Spinal cord (tissue), 10 donors: ENCODE measurements at places on chromosomes 3 and 15. TPM values are rescaled to one million over a fixed set of nuclear protein-coding genes. Genes with fewer than 3 reads are reported as not detected.

DNA sequence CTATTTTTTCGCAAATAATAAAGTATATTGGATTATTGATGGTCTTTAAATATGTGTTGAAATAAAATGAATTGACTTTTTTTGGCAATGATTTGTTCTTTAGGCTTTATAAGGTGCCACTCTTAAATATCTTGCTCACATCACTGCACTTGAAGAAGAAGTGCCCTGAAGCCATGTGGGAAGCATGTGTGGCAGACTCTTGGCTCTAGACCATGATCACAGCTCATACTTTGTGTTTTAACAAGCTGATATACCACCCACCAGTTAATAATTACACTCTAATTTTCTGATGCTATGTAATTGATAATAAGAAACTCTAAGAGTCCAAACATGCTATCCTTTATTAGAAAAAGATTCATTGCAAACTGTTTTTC is 52.1 kb upstream of the TGFBR2 start:
- DNase-seq, result no peak

- DNase-seq, result no peak
These were observed 94.7 kb downstream of the LINGO1 start for GRCh38 chr15:77538027-77538451.

DNA sequence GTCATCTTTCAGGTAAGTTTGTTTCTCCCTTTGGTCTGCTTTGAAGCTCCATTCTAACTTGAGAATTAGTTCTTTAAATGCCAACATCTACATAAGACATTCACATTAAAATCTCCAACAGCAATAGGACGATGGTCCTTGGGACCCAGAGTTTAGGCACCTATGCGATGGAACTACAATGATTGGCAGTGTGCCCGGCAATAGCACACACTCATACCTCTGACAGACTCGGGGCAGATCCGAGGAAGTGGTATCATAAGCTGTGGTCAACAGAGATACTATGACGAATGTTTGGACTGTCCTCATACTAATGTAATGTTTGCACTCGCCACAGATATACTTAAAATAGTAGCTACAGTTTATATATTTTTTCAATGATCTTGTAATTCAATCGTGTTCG is 34.2 kb upstream of the NR2F2 start:
- no peak for DNase-seq

GRCh38 chr15:70704731-70705130 is 58.6 kb downstream of the UACA start:
- DNase-seq, result no peak

DNA sequence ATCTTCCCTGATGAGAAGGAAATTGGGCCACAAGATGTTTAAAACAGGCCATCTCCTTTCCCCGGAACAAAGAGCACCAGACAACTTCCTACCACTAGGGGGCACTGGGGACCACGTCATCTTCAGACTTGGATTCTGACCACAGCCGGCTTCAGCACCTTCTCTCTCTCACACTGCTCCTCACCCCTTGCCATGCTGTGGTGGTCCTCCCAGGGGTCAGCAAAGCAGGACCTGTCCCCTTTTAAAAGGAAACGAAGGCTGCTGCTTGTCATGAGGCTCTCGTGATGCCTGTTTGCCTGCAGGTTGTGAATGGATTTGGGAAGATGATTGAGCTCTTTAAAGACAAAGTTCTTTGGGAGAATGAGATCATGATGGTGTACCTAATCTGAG is 16.2 kb downstream of the RFT1 start:
- peak; percentile 77 for DNase-seq

- no peak for DNase-seq
These were observed 103.9 kb upstream of the BCL6 start for GRCh38 chr3:187849016-187849654.

DNA sequence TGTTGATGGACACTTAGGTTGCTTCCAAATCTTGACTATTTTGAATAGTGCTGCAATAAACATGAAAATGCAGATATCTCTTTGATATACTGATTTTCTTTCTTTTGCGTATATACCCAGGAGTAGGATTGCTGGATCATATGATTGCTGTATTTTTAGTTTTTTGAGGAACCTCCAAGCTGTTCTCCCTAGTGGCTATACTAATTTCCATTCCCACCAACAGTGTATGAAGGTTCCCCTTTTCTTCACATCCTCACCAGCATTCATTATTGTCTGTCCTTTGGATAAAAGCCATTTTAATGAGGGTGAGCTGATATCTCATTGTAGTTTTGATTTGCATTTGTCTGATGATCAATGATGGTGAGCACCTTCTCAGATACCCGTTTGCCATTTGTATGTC is 12.5 kb downstream of the PATL2 start:
- DNase-seq, result no peak

DNA sequence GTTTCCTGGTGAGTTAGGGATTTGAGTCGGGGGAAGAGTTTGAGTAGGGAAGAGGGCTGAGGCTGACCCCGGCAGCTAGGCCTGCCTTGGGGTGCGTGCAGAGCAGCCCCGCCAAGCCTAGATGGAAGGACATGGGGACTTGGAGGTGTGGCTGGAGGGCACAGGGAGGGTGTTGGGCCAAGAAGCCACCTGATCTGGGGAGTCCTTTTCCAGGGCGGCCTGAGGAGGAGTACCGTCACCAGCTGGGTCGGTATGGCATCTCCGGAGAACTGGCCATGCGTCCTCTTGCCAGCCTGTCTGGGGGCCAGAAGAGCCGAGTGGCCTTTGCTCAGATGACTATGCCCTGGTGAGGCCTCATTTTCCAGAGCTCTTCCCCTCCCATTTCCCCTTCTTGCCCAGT is 6.9 kb downstream of the ABCF3 start:
- DNase-seq, result no peak

DNA sequence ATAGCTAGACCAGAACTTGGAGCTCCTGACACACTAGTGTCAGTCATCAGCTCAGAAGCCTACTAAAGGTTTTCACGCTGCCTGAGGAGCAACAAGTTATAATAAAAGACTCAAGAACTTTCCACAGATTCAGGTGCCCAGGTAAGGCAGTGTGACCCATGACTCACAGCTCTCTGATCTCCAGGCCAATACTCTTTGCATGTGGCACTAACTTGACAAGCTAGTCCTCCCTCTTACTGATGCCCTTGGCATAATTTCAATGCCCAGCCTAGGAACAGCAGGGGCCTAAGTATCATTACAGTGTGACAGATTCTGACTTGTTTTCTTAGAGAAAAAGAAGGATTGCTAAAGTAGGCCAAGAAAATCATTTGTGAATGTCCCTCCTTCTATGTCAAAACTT is 38.4 kb downstream of the MEIS2 start:
- no peak for DNase-seq

- DNase-seq, result no peak
These were observed 411.8 kb upstream of the PDZRN3 start for GRCh38 chr3:74036568-74036967.

DNA sequence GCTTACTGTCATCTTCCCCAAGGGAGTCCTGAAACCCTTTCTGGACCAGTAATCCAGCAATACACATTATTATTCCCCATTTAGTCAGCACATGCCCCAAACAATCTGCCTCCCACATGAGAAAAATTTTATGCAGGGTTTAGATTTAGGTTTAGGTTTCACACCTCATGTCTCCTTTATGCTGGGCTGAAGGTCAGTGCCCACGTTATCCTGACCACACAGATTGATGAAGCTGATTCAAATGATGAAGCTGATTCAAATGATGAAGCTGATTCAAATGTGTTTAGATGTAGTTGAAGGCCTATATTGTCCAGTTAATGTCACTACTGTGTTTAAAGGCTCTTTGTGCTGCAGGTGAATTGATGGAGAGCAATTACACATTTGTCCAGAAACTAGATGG is 18.1 kb upstream of the ZBED2 start:
- DNase-seq, result no peak

DNA sequence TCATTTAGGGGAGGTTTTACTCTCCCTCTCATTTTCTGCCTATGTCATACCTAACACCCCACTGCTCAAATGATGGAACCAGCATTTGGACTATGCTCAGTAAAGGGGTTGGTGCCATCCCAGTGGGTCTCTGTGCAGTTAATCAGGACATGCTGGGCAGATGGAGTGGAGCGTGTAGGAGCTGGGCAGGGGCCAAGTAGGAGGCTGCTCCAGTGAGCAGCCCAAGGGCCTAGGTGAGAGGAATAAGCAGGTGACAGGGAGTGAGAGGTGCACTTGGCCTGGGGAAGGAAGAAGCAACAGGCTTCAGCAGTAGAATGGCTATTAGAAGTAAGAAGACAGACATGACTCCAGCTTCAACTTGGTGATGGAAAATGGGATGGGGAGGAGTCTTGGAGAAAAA is 72.2 kb downstream of the EPHB1 start:
- no peak for DNase-seq

GRCh38 chr3:170089862-170090600 is 52.2 kb downstream of the GPR160 start:
- DNase-seq, result no peak

DNA sequence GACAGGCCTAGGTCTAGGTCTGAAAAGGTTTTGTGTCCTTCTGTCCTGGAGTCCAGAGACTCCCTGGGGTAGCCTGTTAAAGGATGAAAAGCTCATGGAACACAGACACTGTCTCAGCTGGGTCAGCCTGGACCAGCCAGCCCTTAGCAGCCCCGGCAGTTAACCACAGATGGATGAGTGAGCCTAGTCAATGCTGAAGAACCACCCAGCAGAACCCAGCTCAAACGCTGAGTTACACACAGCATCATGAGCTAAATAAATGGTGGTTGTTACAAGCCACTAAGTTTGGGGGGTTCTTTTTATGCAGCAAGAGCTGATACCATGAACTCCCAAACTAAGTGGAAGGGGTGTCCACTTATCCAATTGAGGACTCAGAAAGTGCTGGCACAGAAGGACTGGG is 472.8 kb upstream of the PROK2 start:
- no peak for DNase-seq

GRCh38 chr3:194877291-194878119 is 191.8 kb downstream of the FAM43A start:
- DNase-seq, result no peak

GRCh38 chr15:70385711-70386110 is 288.0 kb upstream of the TLE3 start:
- DNase-seq, result no peak

DNA sequence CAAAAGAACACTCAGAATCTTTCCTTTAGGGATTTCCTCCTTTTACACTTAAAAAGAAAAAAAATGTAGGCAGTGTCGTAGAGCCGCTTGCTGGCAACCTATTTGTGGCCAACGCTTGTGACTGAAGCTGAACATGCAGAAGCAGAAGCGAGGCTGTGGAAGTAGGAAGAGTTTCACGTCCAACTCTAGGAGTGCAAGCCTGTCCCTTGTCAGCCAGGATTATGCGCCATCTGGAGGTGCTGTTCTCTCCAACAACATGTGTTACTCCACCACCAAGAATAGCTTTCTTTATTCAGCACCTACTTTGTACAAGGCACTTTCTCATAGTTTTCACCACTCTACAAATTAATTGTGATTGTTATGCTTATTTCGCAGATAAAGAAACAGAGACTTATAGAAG is 223.2 kb upstream of the LMCD1 start:
- DNase-seq, result no peak

- peak; percentile 86 for DNase-seq
These were observed 1.1 kb downstream of the FAM131A start for GRCh38 chr3:184338511-184338945.

DNA sequence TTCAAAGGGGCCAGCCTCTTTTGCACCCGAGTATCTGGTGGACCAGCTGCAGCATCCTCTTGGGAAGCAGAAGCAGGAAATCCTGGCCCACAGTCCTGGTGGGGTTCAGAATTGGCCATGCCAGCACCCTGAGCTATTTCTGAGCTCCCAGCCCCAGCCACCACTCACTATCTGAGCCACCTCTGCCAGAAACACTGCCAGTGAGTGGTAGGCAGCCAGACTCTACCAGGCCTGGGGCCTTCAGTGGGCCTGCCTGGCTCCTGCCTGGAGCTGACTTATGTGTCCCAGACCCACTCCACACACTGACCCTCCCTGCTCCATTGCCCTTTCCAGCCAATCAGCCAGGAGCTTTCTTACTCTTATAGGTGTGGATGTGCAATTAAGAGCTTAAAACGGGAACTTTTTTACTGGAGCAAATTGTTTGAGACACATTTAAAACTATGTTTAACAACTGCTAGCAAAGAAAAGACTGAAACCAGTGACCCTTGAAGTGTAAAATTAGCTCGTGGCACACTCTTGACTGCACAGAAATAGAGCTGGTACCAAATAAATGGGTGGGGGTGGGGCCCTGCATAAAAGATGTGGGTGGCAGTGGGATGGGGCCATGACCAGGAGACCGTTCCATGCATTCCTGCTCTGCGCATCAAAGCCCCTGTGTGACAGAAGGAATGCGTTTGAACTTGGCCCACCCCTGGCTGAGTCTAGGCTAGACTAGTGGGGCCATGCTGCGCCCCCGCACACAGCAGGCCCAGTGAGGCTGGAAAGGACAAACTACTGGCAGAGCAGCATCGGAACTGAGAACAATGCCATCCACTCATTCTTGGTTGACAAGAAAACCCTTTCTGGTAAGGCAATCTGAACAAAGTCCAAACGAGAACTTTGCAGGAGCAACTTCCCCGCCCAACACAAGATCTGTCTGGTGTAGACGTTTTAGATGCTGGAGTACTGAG is 48.0 kb downstream of the CTNNB1 start:
- DNase-seq, result no peak

DNA sequence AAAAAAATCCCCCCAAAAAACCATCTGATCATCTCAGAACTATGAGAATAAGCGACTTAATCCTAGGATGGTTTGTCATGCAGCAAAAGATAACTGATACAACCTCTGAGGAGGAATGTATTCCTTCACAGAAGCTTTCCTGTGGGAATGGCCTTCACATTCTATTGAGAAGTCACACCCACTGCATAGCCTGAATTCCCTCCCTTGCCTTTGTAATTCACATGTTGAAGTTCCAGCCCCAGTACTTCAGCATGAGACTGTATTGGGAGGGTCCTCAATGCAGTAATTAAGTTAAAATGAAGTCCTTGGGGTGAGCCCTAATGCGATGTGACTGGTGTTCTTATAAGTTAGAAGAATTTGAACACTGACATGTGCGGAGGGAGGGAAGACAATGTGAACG is 395.2 kb downstream of the TUSC7 start:
- DNase-seq, result no peak

DNA sequence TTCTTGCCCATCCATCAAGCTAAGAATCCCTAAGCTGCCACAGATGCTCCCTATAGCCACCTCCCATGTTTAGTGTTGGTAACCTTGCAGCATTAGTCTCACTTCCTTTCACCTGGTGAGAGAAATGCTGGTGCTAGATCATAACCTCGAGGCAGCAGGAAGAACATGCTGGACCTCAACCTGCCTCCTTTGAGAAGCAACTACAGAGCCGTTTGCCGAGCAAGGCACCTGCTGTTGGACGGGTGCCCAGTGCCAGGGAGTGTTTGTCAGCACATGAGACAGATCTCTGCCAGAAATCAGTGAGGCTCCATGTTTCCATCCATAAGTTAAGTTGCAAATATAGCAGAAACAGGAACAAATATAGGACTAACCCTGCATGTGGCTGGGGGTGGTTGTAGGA is 955.7 kb downstream of the TUSC7 start:
- DNase-seq, result no peak

GRCh38 chr3:197855571-197855970 is 64.5 kb downstream of the LRCH3 start:
- no peak for DNase-seq

GRCh38 chr15:94743668-94744067 is 512.3 kb downstream of the MCTP2 start:
- peak; percentile 37 for DNase-seq

- peak; percentile 21 for DNase-seq
These were observed 202.0 kb downstream of the AKAP13 start for GRCh38 chr15:85582131-85583079.

- DNase-seq, result no peak
These were observed 9.6 kb upstream of the FAM107A start for GRCh38 chr3:58586776-58587192.

Gene GRAMD2A
- total RNA-seq, result 1.8 TPM

Gene AADACL2
- total RNA-seq, result not detected

Gene CHAC1
- total RNA-seq, result 4.6 TPM

Gene GP9
- 0.72 TPM for total RNA-seq

Gene DUOX1
- under 0.01 TPM for total RNA-seq

Gene VPS13C
- 67.1 TPM for total RNA-seq

Gene CXCR6
- total RNA-seq, result 0.30 TPM
